ENCODE measurements at places on chromosomes 5 and 9. TPM values are rescaled to one million over a fixed set of nuclear protein-coding genes. Genes with fewer than 3 reads are reported as not detected.

The BTNL8 gene
- polyA plus RNA-seq: not detected

DNA sequence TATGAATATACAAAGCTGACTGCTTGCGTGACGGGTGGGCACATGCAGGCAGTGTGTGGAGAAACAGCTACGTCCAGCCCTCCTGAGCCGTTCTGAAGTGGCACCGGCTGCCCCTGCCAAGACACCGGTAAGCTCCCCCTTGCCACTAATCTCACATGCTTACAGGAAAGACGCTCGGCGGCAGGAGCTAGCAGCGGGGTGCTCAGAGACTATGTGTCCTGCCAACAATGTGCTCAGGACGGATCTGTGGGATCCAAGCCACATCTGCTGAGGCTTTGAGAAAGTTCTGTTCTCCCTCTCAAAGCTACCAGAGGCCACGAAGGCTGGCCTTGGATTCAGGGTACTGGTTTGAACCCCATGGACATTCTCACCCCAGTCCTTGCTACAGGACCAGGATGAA, 157.2 kb upstream of the PHYKPL start:
- DNase-seq: no peak

The ARL14EPL gene
- polyA plus RNA-seq: 0.17 TPM

The PCDHB15 gene
- polyA plus RNA-seq: 0.10 TPM

The STK32A gene
- not detected for polyA plus RNA-seq
